ENCODE measurements at places on chromosomes 11 and 22. TPM values are rescaled to one million over a fixed set of nuclear protein-coding genes. Genes with fewer than 3 reads are reported as not detected.
A peak's percentile ranks its signal among the peaks of the same experiment; 100 is the strongest.

Gene NAALAD2
- not detected for total RNA-seq

- no peak for DNase-seq
Measured at GRCh38 chr22:37953062-37953436, 352 bp downstream of the C22orf23 start.

Gene KCNJ11
- total RNA-seq = 2.4 TPM

GRCh38 chr11:75351541-75351790 is at the start of gene ARRB1:
Gene ARRB1 (minus strand): TSS chr11:75351661. CDS start chr11:75351607, 54 bp downstream.
- no peak for DNase-seq

Gene IFITM10
- 0.07 TPM for total RNA-seq

DNA sequence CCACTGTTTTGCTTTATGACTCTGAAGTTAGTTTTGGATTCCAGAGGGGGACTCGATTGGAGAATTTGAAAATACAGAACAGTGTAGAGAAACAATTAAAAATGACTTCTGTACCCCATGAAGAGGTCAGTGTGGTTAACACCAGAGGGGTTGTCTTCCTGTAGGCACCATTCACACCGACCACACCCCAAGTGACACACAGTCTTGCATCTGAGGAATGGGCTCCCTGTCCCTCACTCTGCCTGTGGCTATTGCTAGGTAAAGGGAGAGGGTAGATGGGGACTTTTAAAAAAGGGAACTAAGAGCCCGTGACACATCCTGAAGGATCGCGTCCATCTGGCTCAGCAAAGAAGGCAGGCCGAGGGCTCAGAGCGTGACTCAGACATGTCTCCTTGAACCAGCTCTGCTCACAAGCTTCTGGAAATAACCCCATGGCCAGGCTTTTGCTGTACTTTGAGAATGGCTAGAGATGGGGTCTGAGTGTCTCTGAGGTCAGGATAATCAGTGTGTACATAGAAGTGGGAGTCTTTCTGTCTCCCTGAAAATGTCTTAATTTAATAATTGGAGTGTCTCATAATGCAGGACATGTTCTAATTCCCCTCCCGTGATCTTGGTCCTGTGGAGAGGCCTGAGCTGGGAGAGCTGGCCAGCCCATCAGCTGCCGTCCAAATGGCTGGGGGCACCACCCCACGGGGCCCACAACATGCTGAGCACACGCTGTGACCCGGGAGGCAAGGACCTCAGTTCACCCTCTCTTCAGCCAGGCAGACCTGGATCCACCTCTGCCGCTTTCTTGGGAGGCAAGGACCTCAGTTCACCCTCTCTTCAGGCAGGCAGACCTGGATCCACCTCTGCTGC is 39.3 kb downstream of the SGSM1 start:
- no peak for DNase-seq

- DNase-seq = no peak
Measured at GRCh38 chr11:72226701-72227100, 2.1 kb downstream of the INPPL1 start.

GRCh38 chr11:117913736-117914397 is 15.3 kb downstream of the TMPRSS13 start:
- DNase-seq = no peak

DNA sequence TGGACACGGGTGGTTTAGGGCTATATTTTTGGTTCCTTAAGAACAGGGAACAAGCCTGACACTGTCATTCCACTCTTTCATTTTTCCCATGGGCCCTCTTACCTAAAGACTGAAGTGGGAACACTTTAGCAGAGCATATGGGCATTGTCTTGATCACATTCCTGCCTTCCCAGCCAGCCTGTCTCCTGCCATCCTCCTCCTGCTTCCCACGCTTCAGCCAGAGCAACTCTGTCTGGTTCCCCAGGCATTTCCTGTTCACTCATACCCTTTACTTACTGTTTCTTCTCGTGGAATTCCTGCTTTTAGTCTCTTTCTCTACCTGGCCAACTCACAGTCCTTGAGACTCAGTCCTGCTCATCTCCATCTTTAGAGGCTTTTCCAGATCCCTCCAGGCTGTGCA is 22.8 kb downstream of the MRPL16 start:
- DNase-seq = no peak

- DNase-seq = no peak
Measured at GRCh38 chr11:111066846-111067245, 178.7 kb upstream of the POU2AF2 start.

GRCh38 chr11:120499088-120499487 is 12.5 kb upstream of the GRIK4 start:
- DNase-seq = no peak

DNA sequence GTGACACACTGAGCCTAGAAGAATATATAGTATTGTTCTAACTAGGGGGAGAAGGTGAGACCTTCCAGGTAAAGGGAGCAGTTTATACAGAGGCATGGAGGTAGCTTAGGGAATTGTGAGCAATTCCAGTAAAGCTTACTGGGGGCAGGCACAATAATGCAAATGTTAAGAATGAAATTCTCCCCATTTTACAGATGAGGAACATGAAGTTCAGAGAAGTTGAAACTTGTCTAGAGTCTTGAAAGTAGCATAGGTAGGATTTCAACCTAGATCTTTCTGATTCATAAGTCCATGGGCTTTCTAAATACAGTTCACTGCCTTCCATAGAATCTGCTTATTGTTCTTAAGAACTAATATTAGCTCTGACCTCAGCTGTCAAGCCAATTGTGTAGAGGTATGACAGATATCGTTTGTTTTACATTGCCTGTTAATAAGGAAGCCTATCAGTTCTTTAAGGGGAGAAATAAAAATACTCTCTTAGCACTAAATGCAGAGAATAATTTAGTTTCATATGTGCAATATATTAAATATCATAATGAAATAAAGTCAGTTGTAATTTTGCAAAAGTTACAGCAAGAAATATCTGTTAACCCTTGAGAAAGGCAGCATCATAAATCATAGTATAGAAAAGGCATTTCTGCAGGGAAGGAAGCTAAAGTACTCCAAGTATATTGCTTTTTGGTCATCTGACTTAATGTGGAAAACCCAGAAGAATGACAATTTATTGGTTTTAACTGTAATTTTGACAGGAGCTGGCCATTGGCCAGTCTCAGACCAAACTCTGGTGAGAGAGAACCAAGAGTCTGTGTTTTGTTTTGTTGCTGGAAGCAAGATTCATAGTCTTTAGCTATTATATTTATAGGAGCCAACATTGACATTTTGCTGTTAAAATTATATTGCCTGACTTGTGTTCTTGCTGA is 181.8 kb downstream of the UVRAG start:
- no peak for DNase-seq

DNA sequence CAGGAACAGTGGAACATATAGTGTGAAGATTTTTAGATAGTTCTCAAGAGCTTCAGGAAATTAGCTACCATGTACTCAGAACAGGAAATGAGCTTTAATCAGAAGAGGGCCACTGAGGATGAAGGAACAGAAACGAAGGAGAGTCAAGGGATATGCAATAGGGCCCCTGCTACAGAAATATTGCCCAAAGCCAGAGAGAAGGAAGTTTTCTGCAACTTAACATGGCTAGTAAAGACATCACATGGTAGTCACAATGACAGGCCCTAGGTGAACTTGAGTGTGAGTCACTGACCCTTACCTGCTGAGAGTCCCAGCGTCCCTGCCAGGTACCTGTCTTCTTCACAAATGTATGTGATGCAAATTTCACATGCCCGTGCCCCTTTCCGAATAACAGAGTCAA is 25.2 kb upstream of the CARD16 start:
- no peak for DNase-seq

Gene IGSF9B
- 136 TPM for total RNA-seq

- DNase-seq = no peak
Measured at GRCh38 chr22:30250039-30250565, 3.5 kb upstream of the LIF start.

DNA sequence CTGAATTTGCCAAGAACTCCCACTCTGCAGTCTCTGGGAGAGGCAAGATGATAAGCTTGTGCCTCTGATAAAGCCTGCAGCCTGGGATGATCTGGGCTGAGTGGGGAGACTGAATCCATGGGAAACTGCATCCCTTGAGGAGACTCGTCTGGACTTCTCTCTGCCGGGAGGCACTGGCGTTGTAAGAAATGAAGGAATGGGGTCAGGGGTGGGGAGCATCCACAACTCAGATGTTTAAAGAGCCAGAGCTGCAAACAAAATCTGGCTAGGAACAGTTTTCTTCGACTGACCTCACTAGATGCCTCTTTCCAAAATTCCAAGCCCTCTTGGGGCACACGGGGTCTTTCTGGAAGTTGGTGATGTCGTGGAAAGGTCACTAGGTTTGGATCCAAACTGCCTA is 64.4 kb downstream of the SPON1 start:
- no peak for DNase-seq

Gene BIK
- 2.5 TPM for total RNA-seq

- DNase-seq = no peak
Measured at GRCh38 chr11:72069787-72070251, 10.5 kb downstream of the NUMA1 start.

Gene SYT12
- not detected for total RNA-seq

Gene TEX54
- not detected for total RNA-seq

GRCh38 chr11:64356498-64357411 is 2.2 kb upstream of the RPS6KA4 start:
- DNase-seq = peak; percentile 70

Gene POU2AF2
- not detected for total RNA-seq

GRCh38 chr22:32985899-32986765 is 72.0 kb downstream of the SYN3 start:
- peak; percentile 63 for DNase-seq

DNA sequence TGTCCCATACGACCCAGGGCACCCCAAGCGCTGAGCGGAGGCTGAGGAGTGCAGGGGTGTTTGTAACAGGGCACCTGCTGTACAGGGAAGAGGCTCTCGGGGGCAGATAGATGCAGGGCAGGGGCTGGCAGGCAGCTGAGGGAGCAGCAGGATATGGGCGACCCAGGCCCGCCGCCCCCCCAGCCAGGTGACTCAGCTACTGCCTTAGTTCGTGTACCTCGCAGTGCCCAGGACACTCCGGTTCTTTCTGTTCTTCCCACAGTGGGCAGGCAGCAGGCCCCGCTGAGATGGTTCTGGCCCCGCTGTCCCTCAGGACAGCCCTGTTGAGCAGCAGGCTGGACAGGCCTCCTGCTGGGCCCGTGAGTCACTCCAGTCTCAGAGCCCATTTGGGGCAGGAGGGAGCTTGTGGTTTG is 16.2 kb downstream of the PHLDA2 start:
- DNase-seq = no peak

DNA sequence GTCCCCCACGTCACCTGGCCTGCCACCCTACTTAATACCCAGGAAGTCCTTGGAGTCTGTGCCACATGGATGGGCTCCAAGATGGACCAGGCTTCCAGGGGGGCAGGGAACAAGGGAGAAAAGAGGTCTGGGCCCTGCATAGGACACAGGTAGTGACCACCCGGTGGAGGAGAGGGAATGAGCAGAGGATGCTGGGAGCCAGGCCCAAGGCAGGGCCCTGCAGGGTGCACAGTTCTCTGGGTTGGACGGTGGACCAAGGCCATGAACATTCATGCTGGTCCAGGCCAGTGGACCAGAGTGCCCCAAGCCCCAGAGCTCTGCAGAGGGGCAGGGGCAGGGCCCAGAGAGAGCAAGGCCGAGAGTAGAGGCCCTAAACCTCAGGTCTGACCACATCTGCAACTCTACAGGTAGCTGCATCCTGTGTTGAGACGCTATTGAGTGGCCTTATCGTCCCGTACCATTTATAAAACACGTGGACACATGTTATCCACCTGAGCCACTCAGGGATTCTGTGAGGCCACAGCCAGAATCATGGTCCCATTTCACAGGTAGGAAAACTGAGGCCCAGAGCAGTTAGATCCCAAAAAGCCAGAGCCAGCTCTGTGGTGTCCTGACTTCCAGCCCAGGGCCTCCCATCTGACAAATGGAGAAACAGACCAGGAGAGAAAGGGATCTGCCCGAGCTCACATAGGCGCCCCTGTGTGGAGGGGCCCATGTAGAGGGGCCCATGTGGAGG is 46.4 kb downstream of the IGLL5 start:
- no peak for DNase-seq

- DNase-seq = no peak
Measured at GRCh38 chr11:110912437-110912836, 200.2 kb upstream of the ARHGAP20 start.

DNA sequence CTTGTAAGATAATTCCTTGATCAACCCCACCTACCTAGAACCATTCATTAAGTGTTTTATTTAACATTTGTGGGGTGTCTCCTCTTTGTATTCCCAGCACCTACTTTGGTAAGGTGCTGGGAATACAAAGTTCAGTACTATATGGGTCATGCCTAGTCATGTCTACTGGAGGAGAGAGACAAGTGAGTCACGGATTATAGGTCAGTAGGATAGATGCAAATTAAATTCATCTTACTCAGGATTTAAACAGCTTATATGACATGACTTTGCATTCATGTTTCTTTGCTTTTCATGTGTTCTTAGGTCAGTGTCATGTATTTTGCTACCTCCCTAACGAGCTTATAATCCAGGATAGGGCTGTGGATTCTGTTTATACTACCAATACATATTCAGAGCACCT is 3.4 kb upstream of the FADS1 start:
- no peak for DNase-seq

DNA sequence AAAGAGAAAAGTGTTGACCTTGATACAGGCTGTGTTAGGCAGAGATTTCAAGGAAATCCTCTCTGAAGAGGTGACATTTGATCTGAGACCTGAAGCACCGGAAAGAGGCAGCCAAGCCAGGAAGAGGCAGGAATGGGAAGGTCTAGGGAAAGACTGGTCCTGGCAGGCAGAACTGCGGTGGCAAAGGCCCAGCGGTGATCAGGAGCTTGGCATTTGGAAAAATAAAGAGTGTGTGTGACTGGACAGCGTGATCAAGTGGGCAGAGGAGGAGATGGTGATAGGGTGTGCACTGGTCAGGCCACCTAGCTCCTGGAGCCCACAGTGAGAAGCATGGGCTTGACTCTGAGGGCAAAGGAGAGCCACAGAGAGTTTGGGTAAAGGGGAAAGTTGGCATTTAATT is 27.2 kb upstream of the GAB4 start:
- no peak for DNase-seq

- DNase-seq = peak; percentile 49
Measured at GRCh38 chr11:47946682-47947559, 33.4 kb upstream of the PTPRJ start.

Gene CHID1
- total RNA-seq = 72.0 TPM

Gene H19
- total RNA-seq = not detected

Gene FOLR2
- not detected for total RNA-seq

Gene TNNI2
- not detected for total RNA-seq

DNA sequence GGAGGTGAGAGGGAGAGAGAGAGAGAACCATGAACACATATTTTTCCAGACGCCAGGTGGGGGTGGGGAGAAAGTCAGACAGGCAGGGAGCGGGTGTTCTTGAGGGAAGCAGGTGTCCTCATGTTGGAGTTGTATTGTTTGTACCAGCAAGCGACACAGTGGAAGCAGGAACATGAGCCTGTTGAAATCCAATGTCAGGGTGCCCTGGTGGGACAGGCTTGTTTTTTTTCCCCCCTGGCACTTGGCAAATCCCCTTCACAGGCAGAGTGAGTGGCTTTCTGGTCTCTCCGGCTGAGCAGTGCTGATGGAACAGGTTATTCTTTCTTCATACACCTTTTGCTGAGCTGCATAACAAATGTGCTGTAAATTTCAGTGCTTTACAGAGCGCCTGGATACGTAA is 125.6 kb downstream of the GRIK4 start:
- no peak for DNase-seq
